Liver (tissue), 10 donors: ENCODE measurements at places on chromosomes 1 and 21. TPM values are rescaled to one million over a fixed set of nuclear protein-coding genes. Genes with fewer than 3 reads are reported as not detected.

Gene CD160
- total RNA-seq, result 1.0 TPM

Gene MAP3K21
- total RNA-seq, result 0.51 TPM

Gene UBE2U
- not detected for total RNA-seq

Gene TNNI3K
- total RNA-seq, result not detected

Gene TEX38
- total RNA-seq, result not detected

Gene OR2L13
- not detected for total RNA-seq

- H3K27me3 ChIP-seq, result no peaks in the 10 kb centered on the region
- H3K27ac ChIP-seq, result peak overlapping the region; percentile 56
- no peak for DNase-seq
- peaks cover 64% of the 10 kb centered on the region for H3K36me3 ChIP-seq
- H3K4me3 ChIP-seq, result no peak overlapping the region
Measured at GRCh38 chr1:154433161-154433764, 28.1 kb downstream of the IL6R start.

- H3K4me3 ChIP-seq, result peak within 1 kb of the TSS; percentile 74
- peak within 1 kb of the TSS; percentile 99 for H3K27ac ChIP-seq
- no peaks in the 10 kb centered on the region for H3K36me3 ChIP-seq
Measured at GRCh38 chr1:78004719-78005447, at the start of gene DNAJB4. TSS of gene DNAJB4 (plus strand) at chr1:78004939. CDS start at chr1:78005111, 172 bp downstream.

DNA sequence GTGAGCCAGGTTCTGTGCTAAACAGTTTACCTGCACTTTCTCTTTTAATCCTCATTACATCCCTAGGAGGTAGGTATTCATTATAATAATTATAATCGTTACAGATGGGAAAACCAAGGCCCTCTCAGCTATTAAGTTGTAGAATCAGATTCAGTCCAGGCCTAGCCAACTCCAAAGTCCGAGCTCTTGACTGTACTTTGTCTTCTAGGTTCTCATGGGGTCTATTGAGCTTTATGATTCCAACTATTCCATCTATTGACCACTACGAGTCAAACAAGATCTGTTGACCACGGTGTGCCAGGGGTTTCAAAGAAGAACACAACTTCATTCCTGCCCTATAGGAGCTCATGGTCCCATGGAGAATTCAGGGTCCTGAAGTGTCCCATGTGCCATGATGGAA, 2.0 kb downstream of the IFNLR1 start:
- H3K27ac ChIP-seq, result no peak overlapping the region
- no peak for DNase-seq
- no peaks in the 10 kb centered on the region for H3K27me3 ChIP-seq
- H3K4me3 ChIP-seq, result no peak overlapping the region
- H3K4me1 ChIP-seq, result peaks cover 20% of the 10 kb centered on the region

DNA sequence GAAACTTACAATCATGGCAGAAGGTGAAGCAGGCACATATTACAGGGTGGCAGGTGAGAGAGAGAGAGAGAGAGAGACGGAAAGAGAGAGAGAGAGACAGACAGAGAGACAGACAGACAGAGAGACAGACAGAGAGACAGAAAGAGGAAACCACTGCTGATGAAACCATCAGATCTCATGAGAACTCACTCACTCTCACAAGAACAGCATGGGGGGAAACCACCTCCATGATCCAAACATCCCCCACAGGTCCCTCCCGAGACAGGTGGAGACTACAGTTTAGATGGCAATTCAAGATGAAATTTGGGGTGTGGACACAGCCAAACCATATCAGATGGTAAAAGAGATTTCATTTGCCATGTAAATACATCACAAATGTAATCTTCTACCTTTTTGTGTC, 708.1 kb downstream of the MRPL39 start:
- H3K27me3 ChIP-seq, result no peaks in the 10 kb centered on the region
- no peaks in the 10 kb centered on the region for H3K4me1 ChIP-seq
- no peak overlapping the region for H3K4me3 ChIP-seq
- H3K36me3 ChIP-seq, result no peaks in the 10 kb centered on the region
- H3K27ac ChIP-seq, result no peak overlapping the region
